ENCODE measurements at places on chromosomes 16 and 17. TPM values are rescaled to one million over a fixed set of nuclear protein-coding genes. Genes with fewer than 3 reads are reported as not detected.

GRCh38 chr16:75616521-75617010 lies 6.5 kb downstream of the ADAT1 start:
- no peak for DNase-seq

GRCh38 chr17:28194382-28194781 lies 124.6 kb upstream of the TMEM97 start:
- no peak for DNase-seq

- DNase-seq: no peak
These were observed 117.8 kb upstream of the METRNL start for GRCh38 chr17:82961366-82962162.

- DNase-seq: no peak
These were observed 60.5 kb downstream of the NFAT5 start for GRCh38 chr16:69626256-69626655.

CTRB2 gene
- total RNA-seq: not detected

GRCh38 chr17:50721194-50722010 lies 2.0 kb downstream of the LUC7L3 start:
- no peak for DNase-seq

GRCh38 chr16:88655733-88656281 lies 5.0 kb upstream of the CYBA start:
- DNase-seq: no peak

DNA sequence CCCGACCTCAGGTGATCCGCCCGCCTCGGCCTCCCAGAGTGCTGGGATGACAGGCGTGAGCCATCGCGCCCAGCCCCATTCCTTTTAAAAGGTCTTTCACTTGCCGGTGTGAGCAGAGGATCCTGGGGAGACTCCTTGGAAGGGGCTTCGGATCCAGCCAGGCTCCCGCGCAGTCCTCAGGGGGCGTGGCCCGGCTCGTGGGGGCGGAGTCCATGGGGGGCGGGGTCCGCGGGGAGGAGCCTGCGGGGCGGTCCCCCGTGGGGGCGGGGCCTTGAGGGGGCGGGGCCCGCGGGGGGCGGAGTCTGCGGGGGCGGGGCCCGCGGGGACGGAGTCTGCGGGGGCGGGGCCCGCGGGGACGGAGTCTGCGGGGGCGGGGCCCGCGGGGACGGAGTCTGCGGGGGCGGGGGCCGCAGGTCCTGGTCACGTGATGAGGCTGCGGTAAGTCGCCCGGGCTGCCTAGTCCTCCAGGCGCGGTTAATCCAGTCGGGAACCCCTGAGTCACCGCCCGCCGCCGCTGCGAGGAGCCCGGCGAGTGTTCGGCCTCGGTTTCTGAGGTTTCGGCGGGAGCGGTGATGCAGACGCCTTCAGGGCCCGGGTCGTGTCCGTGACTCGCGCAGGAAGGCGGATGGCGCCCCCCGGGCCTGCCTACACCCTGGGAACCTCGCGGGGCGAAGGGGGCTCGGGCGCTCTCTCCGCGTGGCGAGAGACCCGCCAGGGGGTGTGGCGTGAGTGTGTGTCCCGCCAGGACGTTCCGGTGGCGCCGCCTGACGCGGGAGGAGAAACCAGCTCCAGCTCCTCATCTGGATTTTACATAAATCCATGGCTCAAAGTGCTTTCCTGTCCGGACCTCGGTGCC lies 23.6 kb upstream of the ABR start:
- peak; percentile 74 for DNase-seq

DNA sequence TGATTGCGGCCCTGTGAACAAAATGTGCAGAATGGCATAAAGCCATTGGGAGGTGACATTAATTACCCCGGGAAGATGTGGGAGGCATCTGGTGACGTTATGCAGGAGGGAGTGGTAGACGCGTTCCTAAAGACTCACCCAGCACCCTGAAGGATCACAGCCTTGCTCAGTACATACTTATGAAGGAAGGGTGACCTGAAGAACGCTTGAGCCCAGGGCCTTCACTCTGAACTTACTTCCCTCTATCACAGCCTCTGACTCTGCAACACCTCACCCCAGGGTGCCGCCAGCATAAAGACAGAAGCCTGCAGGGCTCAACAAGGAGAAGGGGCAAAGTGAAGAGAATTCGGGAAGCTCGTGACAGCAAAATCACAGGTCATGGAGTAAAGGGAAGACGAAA lies 9.4 kb downstream of the MFSD6L start:
- no peak for DNase-seq

EXOC3L1 gene
- total RNA-seq: not detected

DNA sequence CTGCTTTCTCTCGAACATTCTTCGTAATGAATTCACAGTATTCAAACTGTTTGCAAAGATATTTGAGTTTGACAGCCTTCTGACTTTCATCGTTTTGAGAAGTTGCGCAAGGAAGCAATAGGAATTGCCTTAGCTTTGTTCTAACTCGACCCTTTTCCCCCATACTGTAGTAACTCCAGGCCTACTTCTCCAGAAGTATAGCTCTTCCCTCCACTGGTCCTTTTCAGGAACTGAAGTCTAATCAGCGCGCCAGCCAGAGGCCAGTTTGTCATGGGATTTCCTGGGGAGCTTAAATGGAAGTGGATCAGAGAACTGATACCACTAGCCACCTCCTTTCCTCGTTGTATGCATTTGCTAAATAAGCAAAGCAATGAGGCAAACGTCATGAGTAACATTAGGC lies 27.9 kb downstream of the CDR2 start:
- no peak for DNase-seq

DNA sequence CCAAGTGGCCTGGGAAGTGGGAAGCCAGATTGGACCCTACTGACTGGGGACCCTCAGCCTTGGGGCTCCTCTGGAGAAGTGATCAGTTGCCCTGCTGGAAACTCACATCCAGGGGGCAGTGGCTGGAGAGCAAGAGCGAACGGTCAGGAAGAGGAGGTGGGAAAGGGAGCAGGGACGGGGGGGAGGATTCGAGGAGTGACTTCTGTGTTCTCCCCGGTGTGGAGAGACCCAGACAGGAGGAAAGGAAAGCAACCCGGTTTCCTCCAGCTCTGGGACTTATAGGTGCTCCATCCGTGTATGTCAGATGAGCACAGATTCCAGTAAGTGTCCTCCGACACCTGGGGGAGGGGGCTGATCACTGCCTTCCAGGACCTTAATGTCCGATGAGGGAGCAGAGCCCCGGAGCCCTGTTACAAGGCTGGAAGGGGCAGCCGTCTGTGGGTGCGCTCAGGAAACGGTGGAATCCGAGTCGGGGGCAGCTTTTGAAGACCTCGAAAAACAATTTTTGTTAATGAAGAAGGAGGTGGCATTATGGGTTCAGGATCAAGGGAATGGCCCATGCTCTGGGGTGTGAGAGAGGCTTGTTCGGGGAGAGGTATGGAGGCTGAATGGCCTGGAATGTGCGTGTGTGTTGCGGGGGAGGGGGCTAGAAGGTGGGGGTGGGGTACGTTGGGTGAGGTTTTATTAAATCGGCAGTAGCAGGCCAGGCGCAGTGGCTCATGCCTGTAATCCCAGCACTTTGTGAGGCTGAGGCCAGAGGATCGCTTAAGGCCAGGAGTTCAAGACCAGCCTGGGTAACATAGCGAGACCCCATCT lies 34.8 kb upstream of the NDRG4 start:
- DNase-seq: peak; percentile 26

DNA sequence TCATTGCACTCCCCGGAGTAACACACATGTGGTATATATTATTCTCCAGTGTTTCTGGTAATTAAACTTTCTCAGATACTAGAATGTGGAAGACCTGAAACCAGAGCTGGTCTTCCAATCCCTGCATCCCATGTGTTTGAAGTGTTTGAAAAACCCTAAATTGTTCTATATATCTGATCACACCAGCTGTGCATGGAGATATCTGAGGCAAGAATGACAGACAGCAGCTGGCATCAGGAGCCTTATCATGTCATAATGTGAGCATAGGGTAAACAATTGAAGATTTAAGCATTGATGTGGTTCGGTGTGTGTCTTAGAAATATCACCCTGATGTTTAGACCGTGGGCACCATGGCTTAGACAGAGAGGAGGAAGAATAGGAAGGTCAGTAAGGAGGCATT lies 251.0 kb downstream of the CDH11 start:
- DNase-seq: no peak

All from natural killer cell treated with Interleukin-12 subunit alpha and Interleukin-12 subunit beta and Interleukin-15 and Interleukin-18, amount 100 ng/mL, for 72 hours (primary cell).